ENCODE measurements at places on chromosomes 6 and 20.

- no peak for DNase-seq
These were observed 133.8 kb downstream of the CLIC5 start for GRCh38 chr6:45881705-45882467.

- DNase-seq, result no peak
These were observed 4.2 kb downstream of the VEGFA start for GRCh38 chr6:43773980-43774775.

GRCh38 chr6:95280686-95281273 lies 296.6 kb upstream of the MANEA start:
- DNase-seq, result peak; percentile 51

GRCh38 chr6:33896391-33897188 lies 92.8 kb upstream of the MLN start:
- peak; percentile 15 for DNase-seq

GRCh38 chr6:117117652-117118051 lies 147.7 kb upstream of the VGLL2 start:
- DNase-seq, result no peak

GRCh38 chr6:35185302-35185681 lies 28.5 kb upstream of the SCUBE3 start:
- DNase-seq, result peak; percentile 72

DNA sequence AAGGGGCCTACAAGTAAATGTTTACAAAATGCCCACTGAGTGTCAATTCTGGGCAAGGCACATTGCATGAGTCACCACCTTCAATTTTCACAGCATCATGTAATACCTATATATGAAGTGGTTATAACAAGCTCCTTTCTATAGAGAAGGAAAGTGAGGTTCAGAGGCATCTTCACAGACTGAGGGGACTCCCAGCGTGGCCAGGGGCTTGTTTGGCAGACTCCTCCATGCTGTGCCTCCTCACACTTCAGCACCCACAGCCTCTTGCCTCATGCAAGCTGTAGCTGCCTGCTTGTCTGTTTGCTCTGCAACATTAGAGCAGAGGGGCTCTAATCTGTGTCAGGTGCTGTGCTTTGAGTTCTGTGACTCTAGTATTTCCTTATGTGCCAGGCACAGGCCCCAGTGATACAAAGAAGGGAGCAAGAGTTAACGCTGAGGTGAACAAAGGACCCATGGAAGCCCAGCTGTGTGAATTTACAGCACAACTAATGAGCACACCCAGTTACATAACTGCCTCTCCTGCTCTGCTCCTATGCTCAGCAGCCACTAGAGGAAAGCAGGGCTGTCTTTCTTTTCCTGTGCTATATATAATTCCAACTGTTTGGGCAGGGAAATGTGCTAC lies 72.3 kb downstream of the ZHX3 start:
- DNase-seq, result no peak

GRCh38 chr20:46004889-46005473 lies 3.7 kb upstream of the MMP9 start:
- no peak for DNase-seq

- no peak for DNase-seq
These were observed 5.0 kb upstream of the TRAF3IP2 start for GRCh38 chr6:111610548-111611172.

DNA sequence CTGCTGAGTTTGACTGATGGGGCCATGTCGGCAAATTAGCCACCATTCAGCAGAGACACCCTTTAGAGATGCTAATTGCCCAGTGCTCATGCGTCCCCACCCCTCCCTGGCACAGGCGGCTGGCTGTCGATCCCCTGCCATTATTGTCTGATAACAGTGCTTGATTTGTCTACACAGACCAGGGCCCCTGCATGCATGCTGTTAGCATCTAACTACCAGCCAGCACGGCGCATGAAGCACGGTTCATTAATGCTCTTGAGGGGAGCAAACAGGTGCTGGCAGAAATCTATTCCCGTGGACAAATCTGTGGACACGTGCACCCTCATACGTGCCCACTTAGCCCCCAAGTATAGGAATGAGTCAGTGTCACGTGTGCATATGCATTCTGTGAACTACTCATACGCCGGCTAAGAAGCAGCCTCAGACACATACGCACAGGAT lies 32.2 kb downstream of the KCNB1 start:
- DNase-seq, result no peak

- DNase-seq, result peak; percentile 87
These were observed at the start of gene FAM210B for GRCh38 chr20:56358600-56359211. FAM210B (plus strand) TSS chr20:56358974; CDS start chr20:56359006, 32 bp downstream.

DNA sequence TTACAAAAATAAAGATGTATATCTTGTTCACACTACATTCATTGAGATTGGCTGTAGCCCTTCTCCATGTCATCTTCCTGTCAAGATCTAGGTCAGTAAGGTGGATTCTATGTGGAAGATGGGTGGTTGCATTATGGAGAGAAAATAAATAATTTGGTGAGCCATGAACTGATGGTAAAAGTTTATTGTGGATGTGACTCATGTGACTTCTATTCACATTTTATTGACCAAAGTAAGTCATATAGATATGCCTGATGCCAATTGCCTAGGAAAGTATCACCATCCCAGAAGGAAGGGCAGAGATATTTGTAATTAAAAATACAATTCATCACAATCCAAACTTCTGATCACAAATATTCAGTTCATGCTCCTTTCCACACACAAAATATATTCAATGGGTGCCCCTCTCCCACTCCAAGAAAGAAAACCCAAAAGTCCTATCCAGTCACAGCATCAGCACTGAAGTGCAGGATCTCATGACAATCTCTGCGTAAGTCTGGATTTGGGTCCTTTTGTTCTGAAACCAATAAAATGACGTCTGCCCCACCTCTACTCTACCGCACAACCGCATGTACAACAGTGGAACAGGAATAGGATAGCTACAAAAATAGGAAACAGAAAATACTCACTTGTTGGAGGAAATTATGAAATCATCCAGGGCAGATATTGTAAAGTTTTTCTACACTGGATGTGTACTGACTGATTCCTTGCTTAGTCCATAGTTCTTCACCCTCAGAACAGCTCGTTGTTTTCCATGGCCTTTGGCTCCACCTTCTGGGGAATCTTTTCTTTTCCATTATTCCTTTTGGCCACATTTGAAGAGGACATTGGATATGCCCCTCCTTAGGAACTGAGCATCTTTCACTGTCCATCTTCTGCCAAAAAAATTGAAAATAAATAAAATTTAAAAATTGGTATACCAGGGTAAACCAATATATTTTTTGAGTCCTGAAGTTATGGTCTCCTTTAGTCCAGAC lies 16.1 kb upstream of the SLC17A3 start:
- peak; percentile 32 for DNase-seq

DNA sequence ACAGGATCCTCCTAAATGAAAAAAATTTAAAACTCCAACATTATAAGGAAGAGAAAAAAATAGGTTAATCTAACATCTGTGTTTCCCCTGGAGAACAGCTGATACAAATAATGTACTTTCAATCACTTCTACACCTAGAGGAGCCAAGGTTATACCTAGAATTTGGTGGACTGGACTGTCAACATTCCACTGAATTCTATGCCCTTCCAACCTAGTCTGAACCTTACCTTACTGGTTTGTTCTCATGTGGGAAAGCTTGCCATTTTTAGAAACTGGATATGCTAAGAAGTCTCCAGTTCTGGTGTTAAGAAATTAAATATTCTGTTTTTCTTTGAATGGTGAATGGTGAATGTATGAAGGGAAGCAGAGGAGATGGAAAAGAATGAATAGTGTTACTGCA lies 162.4 kb downstream of the DST start:
- DNase-seq, result no peak

DNA sequence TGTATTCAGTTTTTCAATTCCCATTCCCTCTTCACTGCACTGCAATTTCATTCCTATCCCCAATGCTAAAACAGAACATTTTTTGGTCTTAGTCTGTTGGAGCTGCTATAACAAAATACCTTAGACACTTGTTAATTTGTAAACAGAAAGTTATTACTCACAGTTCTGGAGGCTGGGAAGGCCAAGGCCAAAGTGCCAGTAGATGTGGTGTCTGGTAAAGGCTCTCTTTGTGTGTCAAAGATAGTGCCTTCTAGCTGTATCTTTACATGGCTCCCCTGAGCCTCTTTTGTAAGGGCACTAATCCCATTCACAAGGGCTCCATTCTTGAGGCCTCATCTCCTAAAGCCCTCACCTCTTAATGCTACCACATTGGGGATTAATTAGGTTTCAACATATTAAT lies 40.0 kb downstream of the PHIP start:
- DNase-seq, result no peak

- no peak for DNase-seq
These were observed 29.8 kb downstream of the KCNS1 start for GRCh38 chr20:45070932-45071632.

DNA sequence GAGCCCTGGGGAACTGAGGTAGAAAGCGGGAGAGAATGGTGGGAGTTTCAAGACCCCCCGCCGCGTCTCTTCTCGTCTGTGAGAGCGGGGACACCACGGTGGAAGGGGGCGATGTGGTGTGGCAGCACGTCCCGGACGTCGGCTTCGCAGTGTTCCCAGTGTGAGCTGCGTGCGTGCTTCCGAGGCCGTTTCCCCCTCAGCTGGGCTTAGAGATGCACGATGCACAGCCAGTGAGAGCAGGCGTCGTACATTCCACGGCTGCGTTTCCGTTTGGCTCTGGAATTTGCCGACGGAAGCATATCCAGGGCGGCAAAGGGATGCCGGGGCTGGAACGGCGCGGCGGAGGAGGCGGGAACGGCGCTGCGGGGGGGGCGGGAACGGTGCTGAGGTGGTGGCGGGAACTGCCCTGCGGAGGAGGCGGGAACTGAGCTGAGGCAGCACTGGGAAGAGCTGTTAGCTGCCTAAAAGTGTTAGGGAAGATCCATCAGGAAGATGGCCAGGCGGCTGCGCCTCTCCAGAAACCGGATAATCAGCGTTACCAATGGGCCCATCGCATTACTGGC lies 37.7 kb downstream of the KIF25 start:
- DNase-seq, result peak; percentile 84

DNA sequence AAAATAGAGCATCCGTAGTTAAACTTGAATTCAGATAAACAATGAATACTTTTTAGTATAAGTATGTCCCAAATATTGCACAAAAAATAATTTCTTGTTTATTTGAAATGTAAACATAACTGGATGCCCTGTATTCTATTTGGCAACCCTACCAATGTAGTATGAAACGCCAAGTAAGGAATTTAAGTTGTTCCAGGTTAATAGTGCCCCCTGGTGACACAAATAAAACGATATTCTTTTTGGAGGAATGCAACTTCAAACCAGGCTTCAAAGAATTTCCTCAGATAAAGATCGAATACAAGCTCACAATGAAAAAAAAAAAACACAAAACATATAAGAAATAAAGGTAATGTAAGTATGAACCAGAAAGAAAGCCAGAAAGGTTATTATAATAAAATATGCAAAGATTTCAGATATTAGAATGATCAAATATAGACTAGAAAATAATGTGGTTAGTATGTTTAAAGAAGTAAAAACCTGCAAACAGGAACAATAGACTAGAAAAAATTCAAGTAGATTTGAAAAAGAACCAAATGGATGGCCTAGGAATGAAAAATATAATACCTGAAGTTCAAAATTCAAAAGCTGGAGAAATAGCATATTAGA lies 18.4 kb upstream of the AKAP7 start:
- DNase-seq, result peak; percentile 52

DNA sequence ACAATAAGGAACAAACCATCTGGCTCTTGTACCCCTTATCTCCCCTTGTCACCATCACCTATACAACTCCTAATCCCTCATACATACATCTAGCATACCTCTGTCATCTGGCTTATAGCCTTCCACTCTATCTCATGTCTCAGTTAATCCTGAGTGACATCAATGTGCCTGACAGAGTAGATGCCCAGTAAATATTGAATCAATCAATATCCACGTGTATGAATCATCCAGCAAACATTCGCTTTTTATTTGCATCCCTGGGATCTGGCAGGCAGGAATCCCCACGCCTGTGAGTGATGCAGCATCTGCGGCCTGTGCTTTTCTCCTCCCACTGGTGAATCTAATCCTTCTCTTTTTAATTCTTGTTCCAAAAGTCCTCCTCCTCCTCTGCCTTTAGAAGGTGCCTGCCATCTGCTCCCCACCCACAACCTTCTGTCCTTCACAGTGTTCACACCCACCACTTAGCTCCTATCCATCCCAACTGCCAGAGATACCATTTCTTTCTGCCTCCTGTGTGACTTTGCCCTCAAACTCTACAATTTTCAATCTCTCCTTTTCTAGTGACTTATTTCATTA lies 37.6 kb downstream of the ZNF391 start:
- DNase-seq, result no peak

GRCh38 chr20:16106191-16106849 lies 466.9 kb downstream of the KIF16B start:
- DNase-seq, result no peak

GRCh38 chr6:156617376-156617775 lies 159.8 kb upstream of the ARID1B start:
- DNase-seq, result peak; percentile 20

- DNase-seq, result peak; percentile 31
These were observed 106.0 kb upstream of the TNFAIP3 start for GRCh38 chr6:137761072-137761471.

- DNase-seq, result no peak
These were observed 104.7 kb downstream of the ARMC2 start for GRCh38 chr6:108952776-108953486.

GRCh38 chr20:4840801-4841200 lies 119.1 kb downstream of the PRND start:
- DNase-seq, result no peak

DNA sequence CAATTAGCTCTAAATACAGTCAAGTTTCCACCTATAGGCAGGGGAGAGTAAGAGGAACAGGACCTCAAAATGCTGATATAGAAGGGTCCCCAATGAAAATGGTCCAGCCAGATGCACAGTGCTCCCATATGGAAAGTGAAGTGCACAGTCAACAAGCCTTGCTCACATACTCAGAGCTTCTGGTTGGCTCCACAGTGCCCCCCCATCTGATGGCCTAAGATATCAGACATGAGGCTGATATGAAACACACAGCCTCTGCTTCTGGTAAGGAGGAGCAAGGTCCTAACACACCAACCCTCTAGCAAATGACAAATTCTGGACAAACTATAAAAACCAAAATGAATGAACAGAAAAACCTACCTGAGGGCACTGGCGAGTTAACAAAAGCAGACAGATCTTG lies 111.4 kb upstream of the EMILIN3 start:
- DNase-seq, result no peak

DNA sequence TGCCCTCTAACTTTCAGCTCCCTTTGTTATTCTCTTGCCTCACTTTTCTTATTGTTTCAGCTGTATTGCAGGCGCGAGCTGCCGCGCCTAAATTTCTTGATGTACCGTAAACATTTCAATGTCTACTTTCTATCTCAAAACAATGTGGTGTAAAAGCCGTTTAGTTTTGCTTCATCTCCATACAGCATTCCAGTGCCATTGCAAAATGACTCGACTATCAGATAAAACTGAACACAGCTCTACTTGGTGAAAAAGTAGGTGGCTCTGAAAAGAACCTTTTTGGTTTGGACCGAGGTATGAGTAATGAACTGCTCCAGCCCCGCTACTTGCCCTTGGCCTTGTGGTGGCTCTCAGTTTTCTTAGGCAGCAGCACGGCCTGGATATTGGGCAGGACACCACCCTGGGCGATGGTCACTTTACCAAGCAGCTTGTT lies 74.6 kb downstream of the OR2B2 start:
- no peak for DNase-seq

DNA sequence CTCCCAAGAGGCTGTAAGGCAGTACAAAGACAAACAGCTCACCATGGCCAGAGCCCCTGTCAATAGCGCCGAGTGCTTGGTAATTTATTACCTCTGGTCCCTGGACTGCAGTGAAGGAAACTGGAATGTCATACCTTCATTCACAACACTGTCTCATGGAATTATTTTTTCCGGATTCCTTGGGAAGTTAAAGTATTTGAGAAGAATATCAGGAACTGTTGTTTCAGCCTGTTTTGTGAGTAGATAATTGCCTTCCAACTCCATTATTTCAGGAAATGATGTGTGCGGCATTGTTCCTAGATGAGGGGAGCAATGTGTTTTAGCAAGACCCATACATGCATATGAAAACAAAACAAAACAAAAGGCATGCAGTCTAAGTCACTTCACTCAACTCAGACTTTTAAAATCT lies 64.0 kb downstream of the BLOC1S5 start:
- DNase-seq, result no peak
